Fibroblast of skin of abdomen (primary cell): ENCODE measurements at places on chromosomes 6 and 20.

DNA sequence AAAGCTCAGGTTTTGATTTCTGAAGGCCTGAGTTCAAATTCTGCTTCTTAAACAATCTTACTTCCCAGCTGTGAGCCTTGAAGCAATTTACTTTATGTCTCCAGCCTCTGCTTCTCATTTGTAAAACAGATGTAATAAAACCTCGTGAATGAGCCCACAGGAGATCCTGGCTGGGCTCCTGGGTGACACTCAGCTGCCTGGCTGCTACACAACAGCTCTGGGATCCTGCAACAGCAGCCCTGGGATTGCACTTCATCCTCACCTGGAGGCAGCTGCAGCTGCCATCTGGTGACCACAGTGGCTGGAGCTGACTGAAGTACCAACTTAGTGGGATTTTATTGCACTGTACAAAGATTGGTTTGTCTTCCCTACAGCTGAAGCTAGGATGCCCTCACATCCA is 98.6 kb downstream of the NDUFAF5 start:
- DNase-seq, result no peak

DNA sequence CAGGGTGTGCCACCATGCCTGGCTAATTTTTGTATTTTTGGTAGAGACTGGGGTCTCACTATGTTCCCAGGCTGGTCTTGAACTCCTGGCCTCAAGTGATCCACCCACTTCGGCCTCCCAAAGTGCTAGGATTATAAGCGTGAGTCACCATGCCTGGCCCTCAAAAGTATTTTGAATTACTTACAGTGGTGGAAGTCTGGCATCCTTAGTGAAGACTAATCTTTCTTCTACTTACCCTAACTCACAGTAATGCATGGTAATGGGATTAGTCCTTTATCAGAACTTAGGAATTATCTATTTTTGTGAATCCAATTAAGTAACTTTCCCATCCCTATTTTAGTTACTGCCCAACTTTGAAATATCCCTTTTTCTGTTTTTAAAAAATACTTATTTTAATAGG is 3.9 kb downstream of the RWDD1 start:
- DNase-seq, result no peak

DNA sequence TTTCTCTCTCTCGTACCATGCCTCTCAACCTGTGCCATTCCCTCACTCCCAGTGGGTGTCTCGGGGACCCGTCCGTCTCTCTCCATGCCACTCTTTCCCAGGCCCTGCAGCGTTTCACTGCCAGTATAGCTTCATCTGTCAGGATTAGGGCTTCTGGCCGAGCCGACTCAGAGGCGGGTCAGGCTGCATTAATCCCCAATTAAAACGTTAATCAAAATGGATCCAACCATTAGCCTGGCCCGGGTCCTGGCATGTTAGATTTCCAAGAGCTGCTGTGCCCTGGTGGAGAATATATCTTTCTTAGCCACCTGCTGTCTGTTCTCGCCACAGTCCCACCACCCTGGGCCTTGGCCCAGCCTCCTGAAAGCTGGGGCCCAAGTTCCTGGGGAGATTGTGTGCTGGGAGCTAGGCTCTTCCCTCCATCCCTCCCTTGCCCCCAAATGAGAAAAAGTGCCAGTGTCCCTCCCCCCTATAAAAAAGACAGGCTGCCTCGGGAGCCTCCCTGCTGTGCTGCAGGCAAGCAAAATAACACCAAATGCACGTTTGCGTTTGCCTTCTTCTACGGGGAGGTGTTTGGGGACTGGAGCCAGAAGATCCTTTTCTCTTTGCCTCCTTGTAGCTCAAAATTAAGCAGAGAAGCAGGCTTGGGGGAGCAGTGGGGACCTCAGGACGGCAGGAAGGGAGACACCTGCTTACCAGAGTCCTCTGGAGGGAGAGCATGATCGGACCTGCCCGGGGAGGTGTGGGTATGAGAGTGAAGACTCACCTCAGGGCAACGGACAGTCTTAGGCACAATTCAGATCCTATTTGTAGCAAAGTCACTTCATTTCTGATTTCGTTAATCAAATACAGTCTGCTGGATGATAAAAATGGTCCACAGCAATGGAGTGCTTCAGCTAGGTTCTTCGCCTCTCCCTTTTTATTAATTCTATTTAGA is 3.0 kb downstream of the KCNG1 start:
- DNase-seq, result no peak

GRCh38 chr6:132400555-132400882 is 756 bp downstream of the MOXD1 start:
- DNase-seq, result no peak

- DNase-seq, result no peak
These were observed 254.7 kb upstream of the MOCS1 start for GRCh38 chr6:40188931-40189330.

DNA sequence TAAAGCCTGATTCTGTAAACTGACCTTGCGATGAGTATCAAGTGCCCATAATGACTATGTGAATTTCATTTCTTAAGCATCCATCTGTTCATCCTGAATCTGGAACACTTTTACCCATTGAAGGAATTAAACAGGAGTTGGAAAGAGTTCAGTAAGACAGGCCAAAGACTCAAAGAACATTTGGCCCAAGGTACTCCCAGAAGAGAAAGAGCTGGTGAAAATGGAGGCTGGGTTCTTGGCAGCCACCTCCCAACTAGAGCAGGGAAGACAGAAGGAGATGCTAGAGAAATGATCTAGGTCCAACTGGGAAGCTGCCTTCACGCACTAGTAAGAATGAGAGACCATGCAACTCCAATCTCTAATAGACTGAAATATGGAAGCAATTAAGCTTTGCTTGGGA is 290.8 kb upstream of the RNF24 start:
- no peak for DNase-seq

GRCh38 chr20:16821211-16822089 is 73.3 kb downstream of the OTOR start:
- DNase-seq, result peak; percentile 38

DNA sequence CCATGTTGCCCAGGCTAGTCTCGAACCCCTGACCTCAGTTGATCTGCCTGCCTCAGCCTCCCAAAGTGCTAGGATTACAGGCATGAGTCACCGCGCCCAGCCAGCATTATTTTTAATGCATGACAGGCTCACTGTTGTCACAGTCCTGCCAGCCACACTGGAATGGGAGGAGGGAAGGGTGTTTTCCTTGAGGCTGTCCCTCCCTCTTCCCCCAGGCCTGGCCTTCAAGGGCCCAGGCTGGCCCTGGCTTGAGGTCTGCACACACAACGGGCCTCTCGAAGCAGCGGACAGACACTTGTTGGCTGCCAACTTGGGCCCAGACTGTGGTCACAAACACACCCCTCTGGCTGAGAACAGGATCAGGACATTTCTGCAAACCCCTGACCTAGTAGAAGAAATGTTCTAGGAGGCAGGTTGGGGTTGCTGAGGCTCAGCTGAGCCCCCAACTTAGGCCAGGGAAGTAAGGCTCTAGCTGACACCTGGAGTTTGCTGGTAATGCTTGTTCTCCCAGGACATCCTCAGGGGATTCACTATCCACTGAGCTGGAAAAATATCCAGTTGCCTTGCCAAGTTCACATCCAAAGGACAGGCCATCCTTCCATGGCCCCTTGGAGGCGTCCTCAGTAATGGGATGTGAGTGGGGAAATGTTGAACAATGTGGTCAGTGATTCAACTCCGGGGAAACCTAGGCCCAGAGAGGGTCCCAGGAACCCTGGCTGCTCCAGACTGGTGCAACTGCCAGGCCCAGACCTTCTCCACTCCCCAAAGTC is 9.9 kb downstream of the SNTA1 start:
- DNase-seq, result peak; percentile 4

DNA sequence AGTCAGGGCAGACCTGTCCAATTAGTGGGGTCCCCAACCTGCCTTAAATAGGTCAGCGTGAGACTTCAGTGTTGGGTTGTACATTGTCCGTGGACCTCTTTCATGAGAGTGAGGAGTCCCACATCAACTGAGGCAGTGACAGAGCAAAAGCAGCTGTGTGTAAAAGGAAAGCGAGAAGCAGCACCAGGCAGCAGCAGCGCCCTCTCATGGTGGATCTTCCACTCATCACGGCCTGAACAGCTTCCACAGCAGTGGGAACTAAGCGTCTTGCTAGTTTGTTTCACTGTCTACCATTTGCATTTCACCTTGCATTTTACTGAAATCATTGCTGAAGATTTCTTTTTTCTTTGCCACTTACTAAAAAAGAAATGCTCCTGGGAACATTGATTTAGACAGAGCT is 333.8 kb downstream of the PKHD1 start:
- no peak for DNase-seq

DNA sequence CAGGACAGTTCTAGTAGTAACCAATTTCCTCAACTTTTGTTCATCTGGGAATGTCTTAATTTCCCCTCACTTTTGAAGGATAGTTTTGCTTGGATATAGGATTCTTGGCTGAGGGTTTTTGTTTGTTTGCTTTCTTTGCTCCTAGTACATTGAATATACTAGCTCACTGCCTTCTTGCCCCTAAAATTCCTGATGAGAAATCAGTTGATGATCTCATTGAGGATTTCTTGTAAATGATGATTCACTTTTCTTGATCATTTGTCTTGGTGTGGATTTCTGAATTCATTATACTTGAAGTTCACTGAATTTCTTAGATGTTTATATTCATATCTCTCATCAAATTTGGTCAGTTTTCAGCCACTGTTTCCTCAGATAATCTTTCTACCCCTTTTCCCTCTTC is 49.1 kb upstream of the PRDM1 start:
- DNase-seq, result peak; percentile 63

GRCh38 chr20:37071481-37071911 is 24.3 kb downstream of the RBL1 start:
- no peak for DNase-seq

GRCh38 chr6:157906537-157907061 is 75.1 kb upstream of the SYNJ2 start:
- no peak for DNase-seq

DNA sequence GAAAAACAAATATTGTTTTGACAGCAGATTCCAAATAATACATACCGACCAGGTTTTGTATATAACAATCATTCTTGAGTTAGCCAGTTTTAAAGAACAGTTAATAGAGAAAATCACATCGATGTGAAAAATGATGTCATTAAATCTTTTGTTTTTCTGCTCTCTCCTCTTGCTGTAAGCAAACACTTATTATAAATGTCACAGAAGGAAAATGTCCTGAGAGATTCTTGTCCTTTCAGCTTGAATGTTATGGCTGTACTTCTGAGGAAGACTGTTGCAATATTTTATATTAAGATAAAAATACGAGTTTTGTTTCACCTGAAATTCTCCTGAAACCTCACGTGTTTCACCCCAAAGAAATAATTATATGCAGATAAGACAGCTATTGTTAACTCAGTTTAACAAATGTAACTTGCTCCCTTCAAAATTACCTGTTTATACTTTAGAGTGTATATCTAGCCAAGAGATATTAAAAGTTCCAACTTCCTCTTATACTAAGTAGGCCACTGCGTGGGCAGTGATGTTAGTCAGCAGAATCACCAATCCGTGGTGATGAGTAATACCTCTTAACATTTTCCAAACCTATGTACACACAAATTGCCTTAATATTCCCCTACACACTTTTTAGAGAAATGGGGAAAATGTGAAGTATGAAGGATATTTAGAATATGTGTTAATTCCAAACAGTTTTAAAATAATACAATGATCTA is 1111.4 kb upstream of the CITED2 start:
- peak; percentile 93 for DNase-seq

GRCh38 chr6:127483399-127484055 is 24.3 kb upstream of the KIAA0408 start:
- no peak for DNase-seq

- no peak for DNase-seq
These were observed 216.1 kb downstream of the LMBRD1 start for GRCh38 chr6:69580706-69581105.

DNA sequence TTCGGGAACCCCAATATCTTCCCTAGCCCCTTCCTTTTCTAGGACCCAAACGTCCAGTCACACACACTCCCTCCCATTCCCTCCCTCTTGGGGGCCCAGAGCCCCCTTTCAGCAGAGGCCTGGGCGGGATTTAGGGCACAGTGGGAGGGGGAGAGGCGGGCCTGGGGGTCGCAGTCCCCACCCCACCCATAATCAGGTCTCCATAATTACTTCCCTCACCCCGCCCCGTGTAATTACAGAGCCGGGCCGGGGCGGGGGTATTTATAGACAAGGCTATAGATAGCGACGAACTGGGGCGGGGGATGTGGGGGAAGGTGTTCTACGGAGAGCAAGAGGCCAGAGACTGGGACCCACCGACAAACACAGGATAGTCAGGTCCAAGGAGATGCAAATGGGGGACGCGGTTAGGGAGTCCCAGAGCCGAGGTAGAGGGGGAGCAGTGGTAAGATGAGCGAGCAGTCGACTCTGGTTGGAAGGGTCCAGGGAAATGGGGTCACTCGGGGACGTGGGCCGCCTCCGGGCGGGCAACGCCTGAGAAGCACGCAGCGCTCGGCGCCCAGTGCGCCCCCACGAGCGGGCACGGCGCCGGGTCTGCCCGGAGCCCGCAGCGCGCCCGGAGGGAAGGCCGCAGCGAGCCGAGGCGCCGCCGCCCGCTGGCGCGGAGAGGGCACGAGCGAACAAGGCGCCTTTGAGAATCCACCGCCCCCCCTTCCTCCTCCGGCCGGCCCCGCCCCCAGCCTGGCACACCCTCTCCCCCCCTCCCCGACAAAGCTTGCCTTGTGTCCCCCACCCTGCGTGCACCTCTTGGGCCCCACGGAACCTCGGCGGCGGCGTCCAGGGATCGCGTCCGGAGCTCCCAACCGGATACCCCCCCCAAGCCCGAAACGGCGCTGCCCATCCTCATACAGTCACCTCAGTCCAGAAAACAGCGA is 670 bp upstream of the COL11A2 start:
- no peak for DNase-seq

DNA sequence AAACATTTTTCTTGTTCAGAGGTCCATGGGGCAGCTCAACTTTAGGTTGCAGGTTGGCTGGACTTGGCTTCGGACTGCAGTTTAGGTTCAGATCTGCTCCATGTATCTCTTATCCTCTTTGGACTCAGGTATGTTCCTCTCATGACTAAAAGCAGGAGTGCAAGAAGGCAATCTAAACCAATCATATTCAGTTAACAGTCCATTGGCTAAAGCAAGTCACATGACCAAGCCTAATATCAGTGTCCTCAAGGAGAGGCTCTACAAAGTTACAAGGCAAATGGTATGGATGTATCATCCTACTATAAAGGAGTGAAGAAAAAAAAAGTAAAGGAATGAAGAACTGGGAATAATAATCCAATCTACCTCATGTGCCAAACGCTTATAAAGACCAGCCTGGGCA is 2.5 kb upstream of the ACTR5 start:
- DNase-seq, result no peak

GRCh38 chr6:41318261-41318653 is 17.2 kb upstream of the NCR2 start:
- no peak for DNase-seq

GRCh38 chr6:89536231-89536630 is 102.3 kb downstream of the LYRM2 start:
- peak; percentile 12 for DNase-seq

GRCh38 chr20:2946988-2947961 is 74.0 kb downstream of the PTPRA start:
- DNase-seq, result peak; percentile 17
